ENCODE measurements at places on chromosomes 4 and X.

DNA sequence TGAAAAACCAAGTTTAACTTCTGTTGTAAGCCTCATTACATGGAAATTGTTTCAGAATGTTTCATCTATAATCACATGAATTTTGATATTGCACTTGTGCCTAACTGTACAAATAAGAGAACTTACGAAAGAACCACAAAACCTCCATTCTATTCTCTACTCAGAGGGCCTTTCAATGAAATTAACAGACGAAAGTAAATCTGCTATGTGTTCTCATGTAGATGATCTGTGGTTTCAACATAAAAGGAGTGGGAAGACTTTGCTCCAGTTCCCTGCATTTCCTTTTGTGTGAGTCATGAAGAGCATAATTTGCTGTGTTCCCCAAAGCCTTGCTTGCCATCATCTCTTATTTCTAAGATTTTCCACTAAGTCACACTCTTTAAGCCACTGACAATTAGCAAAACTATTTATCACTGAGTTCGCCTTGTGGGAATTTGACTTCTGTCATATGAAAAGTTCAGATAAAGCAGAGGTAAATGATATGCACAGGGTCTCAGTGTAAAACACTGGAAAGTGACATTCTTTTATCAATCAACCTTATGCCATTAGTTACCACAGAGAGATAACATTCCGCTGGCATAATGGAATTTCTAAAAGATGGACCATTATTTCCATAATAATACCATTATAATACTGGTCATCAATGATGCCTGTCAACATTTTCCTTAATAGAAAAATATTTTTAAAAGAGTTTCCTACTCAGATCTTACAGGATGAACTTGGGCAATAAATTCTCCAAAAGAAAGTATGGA, 329.8 kb downstream of the NR3C2 start:
- DNase-seq = peak; percentile 3

DNA sequence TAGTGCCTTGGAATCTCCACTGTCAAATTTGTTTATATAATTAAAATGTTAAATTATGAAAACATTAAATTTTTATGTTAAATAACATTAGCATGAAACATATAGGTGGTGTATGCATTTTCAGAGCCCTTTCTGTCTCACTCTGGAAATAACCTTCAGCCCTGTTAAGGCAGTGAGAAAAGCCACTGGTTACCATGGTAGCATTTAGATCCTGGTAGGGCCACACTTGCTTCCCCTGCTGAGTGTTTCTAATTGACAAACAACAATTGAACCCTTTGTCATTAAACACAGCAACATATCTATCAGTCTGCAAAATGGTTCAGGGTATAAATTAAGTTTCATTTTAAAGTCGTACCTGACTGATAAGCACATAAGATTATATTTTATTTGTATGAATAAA, 63.5 kb downstream of the PDK3 start:
- DNase-seq = no peak

- no peak for DNase-seq
Observed at GRCh38 chrX:31061091-31061490, 10.8 kb downstream of the FTHL17 start.

DNA sequence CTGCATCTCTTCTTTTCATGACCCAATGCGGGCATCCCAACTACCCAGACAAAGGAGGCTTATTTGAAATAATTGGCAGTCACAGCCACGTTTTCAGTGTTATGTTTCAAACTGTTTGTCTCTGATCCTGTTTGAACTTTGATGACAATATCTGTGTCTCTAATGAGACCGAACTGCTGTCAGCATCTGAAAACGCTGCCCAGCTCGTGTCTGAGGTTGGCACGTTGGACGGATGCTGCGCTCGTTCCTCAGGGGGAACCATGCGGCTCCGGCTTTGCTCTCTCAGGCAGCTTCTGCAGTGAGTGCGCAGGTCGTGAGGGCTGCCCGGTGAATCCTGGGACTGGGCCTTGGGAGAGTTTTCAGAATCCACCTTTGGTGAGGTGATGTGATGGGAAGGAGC, 58.4 kb upstream of the SORBS2 start:
- DNase-seq = no peak

DNA sequence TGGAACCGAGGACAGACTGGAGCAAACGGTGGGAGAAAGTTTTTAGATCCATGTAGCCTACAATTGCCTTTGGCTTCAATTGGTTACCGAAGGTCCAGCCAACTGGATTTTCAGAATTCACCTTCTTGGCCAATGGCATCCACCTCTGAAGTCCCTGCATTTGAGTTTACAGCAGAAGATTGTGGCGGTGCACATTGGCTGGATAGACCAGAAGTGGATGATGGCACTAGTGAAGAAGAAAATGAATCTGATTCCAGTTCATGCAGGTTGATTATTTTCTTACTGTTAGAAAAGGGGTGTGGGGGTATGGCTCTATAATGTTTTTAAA, 702 bp downstream of the KLHL5 start:
- DNase-seq = no peak

- DNase-seq = no peak
Observed at GRCh38 chrX:150926791-150927190, 28.3 kb upstream of the CD99L2 start.

DNA sequence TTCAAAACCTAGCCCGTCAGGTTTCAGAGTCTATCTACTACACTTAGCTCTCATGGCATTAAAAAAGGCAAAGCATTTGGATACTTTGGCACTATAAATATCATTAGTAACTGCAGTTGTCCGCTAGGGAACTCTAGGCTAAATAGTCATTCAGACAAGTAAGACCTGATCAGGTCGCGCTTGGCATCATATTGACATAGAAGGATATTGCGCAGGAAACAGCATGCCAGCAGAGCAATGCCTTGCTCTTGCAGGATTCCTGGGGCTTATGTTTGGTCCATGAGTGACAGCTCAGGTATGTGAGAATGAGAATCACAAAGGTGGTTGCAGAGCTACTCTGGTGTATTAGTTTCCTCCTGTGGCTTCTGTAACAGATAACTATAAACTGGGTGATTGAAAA, 62.7 kb downstream of the KDM6A start:
- DNase-seq = no peak

DNA sequence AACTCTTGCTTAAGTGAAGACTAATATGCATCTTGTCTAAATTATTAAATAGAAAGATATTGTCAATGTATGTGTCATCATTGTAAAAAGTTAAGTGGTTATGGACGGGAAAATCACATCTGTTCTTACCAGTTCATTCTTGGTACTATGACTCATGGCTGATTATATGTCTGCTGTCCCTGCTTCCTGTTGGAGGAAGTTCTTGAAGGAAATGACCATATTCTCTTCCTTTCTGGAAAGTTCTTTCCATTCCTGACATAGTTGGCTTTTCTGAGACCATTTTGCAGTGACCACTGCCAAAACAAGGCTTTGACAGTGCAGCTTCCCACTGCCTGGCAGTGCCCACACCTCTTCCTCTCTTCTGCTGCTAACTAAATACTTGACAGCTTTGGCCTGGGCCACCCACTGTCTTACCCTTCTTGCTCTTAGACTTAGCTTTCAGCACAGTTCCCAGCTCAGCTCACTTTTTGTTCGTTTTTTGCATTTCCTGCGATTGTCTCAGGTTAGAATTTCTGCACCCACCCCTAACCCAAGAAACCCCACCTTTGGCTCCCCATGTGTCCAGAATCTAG, 13.2 kb upstream of the CLDN24 start:
- DNase-seq = peak; percentile 12

GRCh38 chrX:18377796-18378195, 23.3 kb upstream of the SCML2 start:
- DNase-seq = peak; percentile 87

DNA sequence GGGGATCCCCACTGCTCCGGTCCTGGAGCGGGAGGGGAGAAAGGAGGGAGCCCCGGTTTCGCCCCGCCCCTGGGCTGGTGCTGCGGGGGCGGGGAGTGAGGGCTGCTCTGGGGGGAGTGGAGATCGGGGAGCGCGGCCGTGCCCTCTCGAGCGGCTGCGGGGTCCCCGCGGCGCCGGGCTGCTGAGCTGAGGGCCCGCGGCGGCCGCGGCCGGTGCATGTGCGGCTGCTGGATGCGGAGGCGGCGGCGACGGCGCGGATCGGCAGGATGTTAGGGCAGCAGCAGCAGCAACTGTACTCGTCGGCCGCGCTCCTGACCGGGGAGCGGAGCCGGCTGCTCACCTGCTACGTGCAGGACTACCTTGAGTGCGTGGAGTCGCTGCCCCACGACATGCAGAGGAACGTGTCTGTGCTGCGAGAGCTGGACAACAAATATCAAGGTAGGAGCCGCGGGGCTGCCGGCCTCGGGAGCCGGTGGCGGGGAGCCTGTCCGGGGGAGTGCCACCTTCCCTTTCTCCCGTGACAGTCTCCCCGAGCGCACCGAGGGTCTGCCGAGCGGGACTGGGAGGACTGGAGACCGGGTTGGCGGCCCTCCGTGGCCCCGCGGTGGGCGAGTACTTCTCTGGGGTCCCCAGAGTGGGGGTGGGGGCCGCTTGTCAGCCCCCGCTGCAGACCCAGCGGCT, at the start of gene ING2:
ING2 (plus strand) TSS at position 129 of the 681 bp plus-strand sequence; CDS start at position 267, 138 bp downstream.
- peak; percentile 64 for DNase-seq

- no peak for DNase-seq
Observed at GRCh38 chrX:81390237-81390636, 188.3 kb downstream of the SH3BGRL start.

- DNase-seq = no peak
Observed at GRCh38 chr4:70556856-70557255, 35.2 kb upstream of the AMBN start.

GRCh38 chr4:153223930-153224329, 19.7 kb downstream of the TRIM2 start:
- no peak for DNase-seq

GRCh38 chrX:14032406-14032805, 2.7 kb upstream of the GEMIN8 start:
- DNase-seq = peak; percentile 89

DNA sequence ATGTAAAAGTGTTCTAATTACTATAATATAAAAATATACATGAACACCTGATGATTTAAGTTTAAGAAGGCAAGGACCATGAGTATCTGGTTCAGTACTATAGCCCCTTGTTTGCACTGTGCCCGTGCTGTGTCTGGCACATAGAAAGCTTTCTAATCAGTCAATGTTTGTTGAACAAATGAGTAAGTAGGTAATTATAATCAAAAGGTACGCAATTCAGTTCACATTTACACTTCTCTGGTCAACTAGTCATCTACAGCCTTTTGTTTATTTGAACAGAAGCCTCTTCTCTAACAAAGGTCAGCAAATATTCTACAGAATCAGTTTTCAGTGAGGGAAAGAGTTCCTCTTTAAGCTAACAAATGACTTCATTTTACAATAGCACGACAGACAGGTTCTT, 523.3 kb downstream of the SMARCA1 start:
- no peak for DNase-seq

GRCh38 chr4:144176476-144176875, 36.0 kb upstream of the GYPA start:
- peak; percentile 7 for DNase-seq

- DNase-seq = no peak
Observed at GRCh38 chrX:33808636-33809035, 323.5 kb downstream of the FAM47A start.

DNA sequence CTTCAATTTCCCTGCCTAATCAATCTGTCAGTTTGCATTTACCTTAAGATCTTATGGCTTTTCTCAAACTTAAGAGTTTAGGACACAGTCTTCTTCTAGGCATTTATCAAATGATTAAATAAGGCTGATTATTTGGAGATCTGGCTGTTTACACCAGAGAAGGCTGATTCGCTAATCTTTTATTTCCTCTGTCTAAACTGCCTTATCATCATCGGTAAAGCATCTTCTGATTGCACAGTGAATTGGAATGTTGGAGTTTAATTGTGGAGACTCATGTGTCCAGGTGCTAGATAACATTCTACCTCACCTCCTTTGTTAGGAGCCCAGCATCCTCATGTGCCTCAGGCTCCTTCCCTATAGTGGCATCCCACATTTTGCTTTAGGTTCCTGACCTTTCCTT, 100.3 kb upstream of the DDIT4L start:
- no peak for DNase-seq

DNA sequence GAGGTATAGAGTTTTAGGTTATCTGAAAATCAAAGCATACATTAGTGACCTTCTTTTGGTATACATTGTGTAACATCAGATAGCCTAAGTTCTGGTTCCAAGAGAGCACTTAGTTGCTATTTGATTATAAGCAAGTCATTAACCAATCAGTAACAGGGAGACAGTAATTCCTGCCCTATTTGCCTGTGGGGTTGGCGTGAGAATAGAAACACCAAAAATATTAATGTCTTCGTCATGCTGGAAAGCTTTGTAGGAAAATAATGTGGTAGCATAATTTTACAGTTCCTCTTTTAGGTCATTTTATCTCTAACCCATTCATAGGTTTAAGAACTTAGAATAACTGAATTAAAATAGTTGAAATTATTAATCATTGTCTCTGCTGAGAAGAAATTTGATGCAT, 37.8 kb downstream of the NPNT start:
- DNase-seq = no peak

GRCh38 chr4:6929812-6930464, 20.3 kb downstream of the TBC1D14 start:
- peak; percentile 52 for DNase-seq

- no peak for DNase-seq
Observed at GRCh38 chr4:7150036-7150635, 42.2 kb upstream of the SORCS2 start.

- peak; percentile 52 for DNase-seq
Observed at GRCh38 chrX:150694738-150695410, 1.7 kb downstream of the MTMR1 start.

DNA sequence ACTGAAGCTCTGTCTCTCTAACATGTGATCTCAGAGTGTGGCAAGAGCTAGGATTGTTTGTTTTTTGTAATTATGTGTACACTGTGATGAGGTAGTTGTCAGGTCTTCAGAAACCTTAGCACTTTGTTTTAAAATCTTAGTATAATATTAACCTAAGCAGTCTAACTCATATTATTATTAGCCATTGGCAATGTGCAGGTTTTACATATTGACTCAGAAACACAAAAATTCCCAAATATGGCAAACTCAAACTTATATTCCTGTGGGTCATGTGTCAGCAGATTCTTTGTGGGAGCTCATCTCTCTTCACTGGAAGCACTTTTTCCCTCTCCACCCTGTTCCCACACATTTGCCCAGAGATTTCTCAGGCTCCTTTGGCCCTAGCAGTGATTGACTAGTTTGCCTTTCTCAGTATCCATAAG, 8.2 kb upstream of the PWWP3B start:
- DNase-seq = no peak

GRCh38 chrX:8845060-8845459, 43.9 kb upstream of the FAM9A start:
- DNase-seq = no peak

GRCh38 chr4:1300466-1301455, 11.1 kb downstream of the MAEA start:
- no peak for DNase-seq

GRCh38 chr4:187965726-187966125, 29.8 kb upstream of the ZFP42 start:
- no peak for DNase-seq

- peak; percentile 78 for DNase-seq
Observed at GRCh38 chr4:3047464-3048286, 26.7 kb downstream of the HTT-AS start.

DNA sequence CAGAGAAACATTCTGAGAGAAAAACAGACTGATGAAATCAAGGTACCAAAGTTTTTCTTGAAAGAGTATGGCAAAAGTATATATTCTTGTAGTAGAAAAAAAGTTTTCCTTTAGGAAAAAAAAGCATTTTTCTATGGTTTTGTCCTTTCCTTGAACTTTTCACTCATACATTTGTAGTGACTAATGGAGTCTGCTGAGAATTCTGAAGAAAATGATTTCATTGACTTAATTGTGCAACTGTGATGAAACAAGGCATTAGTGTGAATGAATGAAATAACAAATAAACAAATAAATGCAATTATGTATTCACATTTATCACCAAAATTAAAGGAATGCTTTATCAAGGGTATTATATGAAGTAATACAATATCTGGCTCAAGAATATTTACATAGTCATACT, 5.7 kb downstream of the CSN1S1 start:
- no peak for DNase-seq

- no peak for DNase-seq
Observed at GRCh38 chr4:39548425-39549067, 21.3 kb upstream of the UGDH start.
